ENCODE measurements at places on chromosomes 16 and 17.

DNA sequence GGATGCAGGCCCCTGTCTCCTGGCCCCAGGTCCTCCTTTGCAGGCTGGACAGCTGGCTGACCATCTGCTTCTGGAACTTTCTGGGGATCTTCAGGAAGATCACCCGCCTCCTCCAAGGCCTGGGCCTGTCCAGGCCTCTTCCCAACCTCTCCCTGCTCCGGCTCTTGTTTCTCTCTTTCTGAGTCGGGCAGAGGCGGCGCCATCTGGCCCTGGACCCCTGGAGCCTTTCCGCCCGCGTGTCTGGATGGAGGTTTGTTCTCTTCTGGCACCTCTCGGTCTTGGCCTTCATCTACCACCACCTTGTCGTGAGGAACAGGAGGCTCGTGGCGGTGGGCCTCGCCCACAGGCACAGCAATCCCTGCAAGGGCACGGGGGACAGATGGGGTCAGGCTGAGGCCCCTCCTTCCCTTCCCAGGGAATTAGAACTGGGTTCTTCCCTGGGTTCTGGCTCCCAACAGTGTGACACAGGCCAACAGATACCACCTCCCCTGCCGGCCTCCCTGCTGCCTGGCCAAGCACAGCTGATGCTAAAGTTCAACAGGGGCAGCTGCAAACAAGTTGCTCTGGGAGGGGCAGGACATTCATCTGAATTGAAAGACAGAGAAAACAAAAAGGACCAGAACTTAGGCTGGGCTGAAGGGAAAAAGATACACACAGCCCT lies 13.3 kb downstream of the NDUFAF8 start:
- DNase-seq = no peak

GRCh38 chr16:76797457-76797856 lies 393.5 kb upstream of the MON1B start:
- DNase-seq = no peak

DNA sequence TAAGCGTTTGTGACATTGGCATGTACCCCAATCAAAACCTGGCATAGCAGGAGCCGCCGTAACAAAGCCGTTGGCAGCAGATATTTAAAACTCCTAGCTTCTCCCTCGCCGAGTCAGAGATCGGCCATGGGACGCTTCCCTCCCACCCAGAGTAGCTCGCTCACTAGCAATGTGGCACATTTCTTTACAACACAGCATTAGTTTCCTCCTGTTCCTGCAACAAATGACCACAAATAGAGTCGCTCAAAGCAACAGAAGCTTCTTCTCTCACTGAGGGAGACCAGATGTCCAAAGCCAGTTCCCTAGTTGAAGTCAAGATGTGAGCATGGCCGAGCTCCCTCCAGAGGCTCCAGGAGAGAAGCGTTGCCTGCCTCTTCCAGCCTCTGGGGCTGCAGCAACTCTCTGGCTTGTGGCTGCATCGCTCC lies 106.7 kb downstream of the RBFOX3 start:
- no peak for DNase-seq

- no peak for DNase-seq
These were observed 2.5 kb downstream of the GRIN2C start for GRCh38 chr17:74857191-74857590.

- no peak for DNase-seq
These were observed 1.1 kb upstream of the LSM12 start for GRCh38 chr17:44067545-44067940.

GRCh38 chr16:49483651-49484450 lies 110.2 kb downstream of the C16orf78 start:
- no peak for DNase-seq

- no peak for DNase-seq
These were observed 703.8 kb downstream of the CDH8 start for GRCh38 chr16:61332461-61332860.

DNA sequence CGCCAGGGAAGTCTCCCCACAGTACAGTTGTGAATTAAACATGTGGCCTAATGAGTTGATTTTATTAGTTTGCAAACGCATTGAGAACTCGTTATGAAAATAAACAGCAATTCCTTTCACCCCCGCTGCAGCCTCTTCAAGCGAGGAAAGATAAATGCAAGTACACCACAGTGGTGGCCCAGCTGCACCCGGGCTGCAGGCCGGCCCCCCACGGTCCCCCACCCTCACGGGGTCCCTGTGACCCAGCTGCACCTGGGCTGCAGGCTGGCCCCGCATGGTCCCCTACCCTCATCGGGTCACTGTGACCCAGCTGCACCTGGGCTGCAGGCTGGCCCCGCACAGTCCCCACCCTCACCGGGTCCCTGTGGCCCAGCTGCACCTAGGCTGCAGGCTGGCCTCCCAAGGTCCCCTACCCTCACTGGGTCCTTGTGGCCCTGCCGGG lies 32.2 kb downstream of the SDK2 start:
- no peak for DNase-seq

DNA sequence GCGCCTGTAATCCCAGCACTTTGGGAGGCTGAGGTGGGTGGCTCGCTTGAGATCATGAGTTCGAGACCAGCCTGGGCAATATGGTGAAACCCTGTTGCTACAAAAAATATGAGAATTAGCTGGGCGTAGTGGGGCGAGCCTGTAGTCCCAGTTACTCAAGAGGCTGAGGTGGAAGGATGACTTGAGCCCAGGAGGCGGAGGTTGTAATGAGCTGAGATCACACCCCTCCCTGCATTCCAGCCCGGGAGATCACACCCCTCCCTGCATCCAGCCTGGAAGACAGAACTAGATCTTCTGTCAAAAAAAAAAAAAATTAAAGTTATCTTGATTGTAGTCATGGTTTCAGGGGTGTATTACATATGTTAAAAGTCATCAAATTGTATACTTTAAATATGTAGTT lies 26.8 kb upstream of the GLG1 start:
- DNase-seq = no peak

- peak; percentile 82 for DNase-seq
These were observed 5.4 kb downstream of the NAT9 start for GRCh38 chr17:74770498-74771318.
